Thyroid gland (tissue), 4 donors: ENCODE measurements at places on chromosomes 12 and 14. TPM values are rescaled to one million over a fixed set of nuclear protein-coding genes. Genes with fewer than 3 reads are reported as not detected.

Gene MYF5
- not detected for total RNA-seq

Gene SSTR1
- total RNA-seq, result 0.13 TPM

Gene CPNE8
- 26.9 TPM for total RNA-seq

Gene TTC9
- total RNA-seq, result 5.7 TPM

Gene PIANP
- total RNA-seq, result 0.39 TPM

Gene SDSL
- total RNA-seq, result 42.2 TPM
